ENCODE measurements at places on chromosomes 5 and 9.

DNA sequence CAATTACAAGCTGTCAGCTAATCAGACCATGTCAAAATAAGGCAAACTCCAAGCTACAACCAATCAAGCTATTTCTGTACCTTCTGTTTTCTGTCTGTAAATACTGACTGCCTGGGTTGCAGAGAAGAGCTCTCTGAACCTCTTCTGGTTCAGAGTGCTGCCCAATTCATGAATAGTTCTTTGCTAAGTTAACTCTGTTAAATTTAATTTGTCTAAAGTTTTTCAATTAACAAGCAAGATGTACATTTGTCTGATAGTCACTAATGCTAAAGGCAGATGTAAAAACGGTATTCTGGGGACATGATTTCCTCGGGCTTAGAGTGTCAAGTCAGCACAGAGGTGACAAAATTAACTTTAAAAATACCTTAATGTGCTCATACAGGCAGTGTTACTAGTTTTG is 408.3 kb upstream of the CLINT1 start:
- no peak for DNase-seq

DNA sequence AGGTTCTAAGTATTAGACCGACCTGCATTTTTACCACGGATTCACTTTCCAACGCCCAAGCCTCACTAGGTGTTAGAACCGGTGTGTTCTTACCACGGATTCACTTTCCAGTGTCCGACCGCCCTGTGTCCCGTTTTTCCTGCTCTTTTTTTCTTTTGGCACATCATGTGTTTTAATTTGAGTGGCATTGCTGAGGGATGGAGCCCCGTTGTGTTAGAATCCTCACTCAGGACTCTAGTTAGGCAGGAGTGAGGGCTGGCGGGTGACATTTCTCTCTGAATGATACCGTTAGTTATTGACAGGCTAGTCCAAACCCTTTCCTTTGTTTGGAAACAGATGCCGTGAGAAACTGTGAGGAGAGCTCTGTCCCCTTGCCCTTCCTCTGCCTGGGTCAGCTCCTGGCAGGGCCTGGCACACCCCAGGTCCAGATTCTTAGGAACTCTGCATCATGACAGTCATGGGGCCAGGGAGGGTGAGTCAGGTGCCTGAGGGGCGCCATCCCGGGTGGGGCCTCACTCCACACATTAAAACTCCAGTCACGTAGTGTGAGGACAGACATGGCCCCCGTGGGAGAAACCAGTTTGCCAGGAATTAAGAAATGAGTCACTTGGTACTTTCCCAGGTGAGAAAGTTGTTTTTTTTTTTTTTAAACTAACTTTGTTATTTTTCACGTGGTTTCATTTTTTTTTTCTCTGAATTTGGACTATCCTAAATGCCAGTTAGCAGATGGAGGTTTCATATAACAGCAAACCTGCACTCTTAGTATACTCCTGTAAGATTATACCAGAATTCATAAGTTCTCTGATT is 15.8 kb downstream of the EXOC3 start:
- no peak for DNase-seq

DNA sequence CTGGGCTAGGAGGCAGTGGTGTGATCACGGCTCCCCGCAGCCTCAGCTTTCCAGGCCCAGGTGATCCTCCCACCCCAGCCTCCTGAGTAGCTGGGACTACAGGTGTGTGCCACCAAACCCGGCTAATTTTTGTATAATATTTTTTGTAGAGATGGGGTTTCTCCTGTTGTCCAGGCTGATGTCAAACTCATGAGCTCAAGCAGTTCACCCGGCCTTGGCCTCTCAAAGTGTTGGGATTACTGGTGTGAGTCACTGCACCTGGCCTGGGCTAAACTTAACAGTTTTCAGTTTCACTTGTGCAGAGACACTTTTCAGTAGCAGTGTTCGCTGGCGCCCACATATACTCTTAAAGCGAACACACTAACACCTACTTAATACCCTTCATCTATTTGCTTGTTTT is 205.6 kb upstream of the ZNF608 start:
- no peak for DNase-seq

DNA sequence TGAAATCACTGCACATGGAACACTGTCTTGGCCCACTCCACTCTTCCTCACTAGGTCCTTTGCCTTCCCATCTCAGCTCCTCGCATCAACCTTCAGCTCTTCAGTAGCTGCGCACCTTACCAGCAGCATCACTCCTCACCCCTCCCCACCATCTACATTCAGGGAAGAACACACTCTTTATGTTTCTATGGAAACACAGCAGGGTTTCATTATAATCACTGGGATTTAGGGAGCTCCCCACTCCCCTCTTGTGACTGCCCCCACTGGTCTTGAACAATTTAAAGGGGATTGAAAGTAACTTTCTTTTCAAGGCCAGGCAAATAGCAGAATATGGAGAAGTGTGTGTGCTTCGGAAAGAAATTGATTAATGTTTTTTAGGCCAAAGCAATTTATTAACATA is 111.2 kb downstream of the INSYN2B start:
- no peak for DNase-seq

DNA sequence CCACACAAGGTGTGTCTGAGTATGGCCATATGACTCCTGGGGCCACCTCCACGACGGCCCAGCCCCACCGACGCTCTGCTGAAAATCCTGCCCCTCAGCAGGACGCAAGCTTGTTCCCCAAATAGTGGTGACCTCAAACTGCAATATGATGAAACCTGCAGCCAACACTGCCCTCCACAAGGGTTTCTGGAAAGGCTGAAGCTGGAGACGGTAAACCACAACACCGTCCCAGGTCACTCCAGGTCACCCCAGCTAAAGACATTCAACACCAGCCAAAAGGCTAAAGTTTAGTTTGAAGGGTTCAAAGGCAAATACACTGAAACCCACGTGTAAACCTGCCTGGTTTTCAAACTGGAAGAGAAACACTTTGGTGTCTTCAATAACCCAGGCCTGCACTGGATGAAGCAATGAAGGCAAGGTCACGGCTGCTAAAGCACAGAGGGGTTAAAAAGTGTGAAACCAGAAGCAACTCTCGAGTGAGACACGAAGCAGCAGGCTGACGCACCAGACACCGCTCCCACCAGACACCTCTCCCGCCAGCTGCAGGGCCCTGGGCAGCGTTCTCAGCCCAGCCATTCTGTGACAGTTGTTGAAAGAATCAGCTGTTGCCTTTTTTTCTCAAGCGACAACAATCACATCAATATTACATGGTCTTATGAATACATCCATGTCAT is 1.8 kb upstream of the LHX3 start:
- no peak for DNase-seq

GRCh38 chr5:33160871-33161270 is 279.9 kb upstream of the TARS1 start:
- DNase-seq = no peak

GRCh38 chr9:136723362-136723976 is 11.1 kb downstream of the DIPK1B start:
- DNase-seq = no peak

DNA sequence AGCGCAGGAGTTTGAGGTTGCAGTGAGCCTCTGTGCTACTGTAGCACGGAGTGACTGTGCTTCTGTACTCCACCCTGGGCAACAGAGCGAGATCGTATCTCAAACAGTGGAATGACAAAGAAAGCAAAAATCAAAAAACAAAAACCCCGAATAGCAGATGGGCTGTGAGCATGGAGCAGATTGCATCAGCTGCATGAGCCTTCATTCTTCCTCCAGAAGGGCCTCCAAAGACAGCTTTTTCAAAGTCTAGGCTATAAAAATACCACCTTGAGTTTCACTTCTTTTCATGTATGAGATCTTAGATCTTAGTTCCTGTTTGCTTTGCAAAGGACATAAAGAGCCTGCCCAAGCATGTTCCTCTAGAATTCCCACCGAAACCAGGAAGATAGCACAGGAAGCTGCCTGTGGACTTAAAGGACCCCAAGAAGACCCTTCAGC is 15.0 kb upstream of the HSPB3 start:
- no peak for DNase-seq

- no peak for DNase-seq
Observed at GRCh38 chr5:5932824-5933223, 445.5 kb downstream of the MED10 start.

DNA sequence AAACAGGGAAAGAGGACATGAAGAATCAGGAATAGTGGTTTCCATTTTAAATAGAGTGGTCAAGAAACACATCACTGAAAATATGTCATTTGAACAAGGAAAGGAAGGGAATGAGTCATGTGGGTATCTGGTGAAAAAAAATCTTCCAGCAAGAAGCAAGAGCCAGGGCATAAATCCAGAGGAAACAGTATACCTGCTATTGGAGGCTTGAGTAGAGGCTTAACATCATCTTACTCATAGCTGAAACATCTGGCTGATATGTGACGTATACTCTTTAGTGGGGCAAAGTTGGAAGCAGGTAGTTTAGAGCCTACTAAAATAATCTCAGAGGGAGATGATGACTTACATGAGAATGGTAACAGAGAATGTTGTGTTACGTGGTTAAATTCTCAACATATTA is 517.2 kb downstream of the CAAP1 start:
- no peak for DNase-seq

- no peak for DNase-seq
Observed at GRCh38 chr5:80959768-80960442, at the start of gene RASGRF2. Gene RASGRF2 (plus strand): TSS chr5:80960363. CDS start chr5:80960739, 376 bp downstream.

GRCh38 chr5:72126796-72127195 is 19.5 kb downstream of the MAP1B start:
- no peak for DNase-seq

All from NCI-H1436 (cell line).